ENCODE measurements at places on chromosomes 16 and 17.

GRCh38 chr17:29100296-29100695 lies 57.4 kb downstream of the PIPOX start:
- no peak for DNase-seq

DNA sequence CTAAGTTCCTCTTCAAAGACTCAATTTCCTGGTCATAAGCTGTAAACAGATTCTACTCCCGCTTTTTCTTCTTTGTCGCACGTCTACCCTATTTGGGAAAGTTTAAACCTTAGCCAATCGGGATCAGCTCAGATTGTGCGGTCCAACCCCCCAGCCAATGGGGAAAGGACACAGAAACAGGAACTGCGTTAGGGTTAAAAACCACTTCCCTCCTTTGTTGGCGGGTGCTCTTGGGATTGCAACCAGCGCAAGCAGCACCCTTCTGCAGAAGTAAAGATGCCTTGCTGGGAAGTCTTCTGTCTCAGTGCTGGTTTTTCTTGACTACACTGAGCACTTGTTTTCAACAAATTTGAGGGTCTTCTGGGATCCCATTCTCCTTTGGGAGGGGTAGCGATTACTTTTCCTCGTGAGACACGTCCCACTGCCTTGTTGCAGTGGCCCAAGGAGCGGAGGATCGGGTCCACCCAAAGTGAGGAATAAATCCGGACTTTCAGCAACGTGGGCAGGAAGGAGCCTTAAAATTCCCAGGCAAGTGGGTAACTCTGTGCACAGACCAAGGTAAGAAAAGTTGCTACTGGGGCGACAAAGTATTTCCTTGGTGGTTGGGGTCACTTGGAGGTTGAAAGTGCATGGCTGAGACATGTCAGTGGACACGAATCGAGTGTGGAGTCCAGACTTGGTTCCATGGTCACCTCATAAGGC lies 1.0 kb upstream of the YPEL3 start:
- DNase-seq, result no peak

- DNase-seq, result no peak
These were observed 44.3 kb upstream of the CHMP6 start for GRCh38 chr17:80947200-80947940.

GRCh38 chr17:81923302-81924260 lies 4.0 kb downstream of the MAFG start:
- no peak for DNase-seq

DNA sequence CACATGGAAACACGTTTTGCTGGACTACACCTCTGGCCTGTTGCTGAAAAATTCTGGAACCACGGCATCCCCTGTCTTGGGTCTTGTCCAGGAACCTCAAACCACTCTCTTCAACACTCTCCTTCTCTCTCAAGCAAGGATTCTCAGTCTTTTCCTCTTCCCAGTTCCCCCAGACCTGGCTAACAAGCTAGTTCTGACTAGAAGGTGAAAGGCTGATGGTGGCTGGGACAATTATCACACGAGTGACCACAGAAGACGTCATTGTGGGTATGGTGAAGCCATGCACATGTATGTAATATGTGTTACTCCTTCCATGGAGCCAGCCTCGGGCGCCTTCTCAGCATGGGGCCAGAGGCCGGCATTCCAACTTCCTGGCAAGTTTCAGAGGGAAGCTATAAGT lies 123.0 kb downstream of the CDYL2 start:
- DNase-seq, result no peak

DNA sequence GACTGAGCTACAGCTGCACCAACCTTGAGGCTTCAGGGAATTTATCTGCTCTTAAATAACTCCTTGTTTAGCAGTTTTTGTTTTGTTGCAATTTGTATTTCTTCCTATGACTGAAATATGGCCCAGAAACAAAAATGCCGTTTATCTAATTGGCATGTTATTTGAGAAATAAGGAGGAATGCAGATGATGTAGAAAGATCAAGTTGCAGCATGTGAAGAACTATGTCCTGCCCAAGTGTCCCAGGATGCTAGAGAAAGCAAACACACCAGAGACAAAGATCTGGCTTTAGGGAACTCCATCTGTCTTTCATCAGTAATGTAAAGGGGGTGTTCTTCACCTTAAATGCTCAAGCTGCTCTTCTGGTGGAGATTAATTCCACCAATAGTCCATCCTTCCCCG lies 29.7 kb downstream of the USP31 start:
- no peak for DNase-seq

- DNase-seq, result no peak
These were observed 15.6 kb downstream of the RFWD3 start for GRCh38 chr16:74650966-74651567.

DNA sequence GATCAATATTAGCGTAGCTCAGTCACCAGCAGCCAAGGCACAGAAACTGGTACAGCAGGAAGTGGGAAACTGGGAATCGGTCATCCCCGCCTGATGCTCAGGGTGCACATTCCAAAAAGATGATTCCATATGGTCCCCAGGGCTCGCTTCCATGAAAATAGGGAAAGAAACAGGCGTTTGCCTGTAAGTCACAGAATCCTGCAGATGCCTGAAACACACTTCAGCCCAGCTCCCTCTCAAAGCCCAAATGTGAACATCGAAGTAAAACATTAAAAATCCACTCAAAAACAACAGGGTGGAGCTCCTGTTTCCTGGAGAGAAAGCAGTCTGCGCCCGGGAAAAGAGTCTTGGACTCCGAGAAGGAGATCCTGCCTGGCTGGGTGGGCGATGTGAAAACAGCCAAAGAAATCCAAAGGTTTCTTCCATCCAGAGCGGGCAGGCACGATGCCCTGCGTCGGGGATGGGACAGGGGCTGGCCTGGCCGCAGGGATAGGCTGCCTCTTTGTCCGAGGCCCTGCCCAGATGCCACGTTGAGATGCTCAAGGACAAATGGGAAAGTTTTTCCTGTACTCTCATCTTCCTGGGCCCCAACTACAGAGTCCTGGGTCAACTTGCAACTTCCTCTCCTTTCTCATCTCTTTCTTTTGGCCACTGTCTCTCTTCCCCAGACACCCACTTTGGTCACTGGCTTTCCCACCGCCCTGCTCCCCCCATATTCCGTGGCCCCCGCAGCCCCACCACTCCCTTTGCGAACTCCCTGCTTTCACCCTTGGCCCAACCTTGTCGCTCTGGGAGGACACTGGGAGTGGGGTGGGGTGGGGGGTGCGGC lies 743 bp downstream of the WIPI1 start:
- DNase-seq, result no peak

- DNase-seq, result no peak
These were observed 7.7 kb downstream of the CCL16 start for GRCh38 chr17:35973333-35974260.

- DNase-seq, result no peak
These were observed 12.8 kb upstream of the TNS4 start for GRCh38 chr17:40514013-40514875.

DNA sequence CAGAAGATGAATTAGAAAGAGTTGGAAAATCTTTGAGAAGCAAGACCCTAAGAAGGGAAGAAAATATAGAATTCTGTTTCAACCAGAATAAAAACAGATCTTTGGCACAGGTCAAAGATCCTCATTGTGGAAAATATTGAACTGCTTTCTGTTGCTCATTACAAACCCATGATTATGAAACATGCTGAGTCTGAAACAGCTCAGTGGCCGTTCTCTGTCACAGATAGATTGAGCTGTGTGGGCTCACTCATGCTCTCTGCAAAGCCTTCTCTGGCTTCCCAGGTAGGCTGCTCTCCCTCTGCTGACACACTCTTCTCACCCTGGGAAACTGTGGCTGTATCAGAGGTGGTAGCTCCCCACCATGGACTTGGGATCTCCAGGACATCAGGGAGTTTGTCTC lies 3.4 kb upstream of the KRT38 start:
- no peak for DNase-seq

DNA sequence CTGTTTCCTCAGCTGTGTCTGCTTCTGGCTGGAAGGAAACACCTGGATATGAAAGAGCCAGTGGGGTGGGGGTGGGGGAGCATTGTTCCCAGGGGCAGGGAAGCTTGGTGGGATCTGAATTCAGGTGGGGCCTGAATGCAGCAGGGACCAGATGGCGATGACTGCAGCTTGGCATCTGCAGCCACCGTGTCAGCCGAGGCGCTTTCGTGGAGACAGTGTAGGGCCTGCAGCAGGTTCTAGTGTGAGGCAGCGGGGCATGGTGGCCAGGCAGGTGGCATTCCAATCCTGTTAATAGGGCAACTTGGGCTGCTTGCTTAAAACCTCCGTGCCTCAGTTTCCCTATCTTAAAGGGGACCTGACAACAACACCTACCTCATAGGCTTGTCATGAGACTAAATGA lies 1.7 kb downstream of the PIK3R6 start:
- no peak for DNase-seq

DNA sequence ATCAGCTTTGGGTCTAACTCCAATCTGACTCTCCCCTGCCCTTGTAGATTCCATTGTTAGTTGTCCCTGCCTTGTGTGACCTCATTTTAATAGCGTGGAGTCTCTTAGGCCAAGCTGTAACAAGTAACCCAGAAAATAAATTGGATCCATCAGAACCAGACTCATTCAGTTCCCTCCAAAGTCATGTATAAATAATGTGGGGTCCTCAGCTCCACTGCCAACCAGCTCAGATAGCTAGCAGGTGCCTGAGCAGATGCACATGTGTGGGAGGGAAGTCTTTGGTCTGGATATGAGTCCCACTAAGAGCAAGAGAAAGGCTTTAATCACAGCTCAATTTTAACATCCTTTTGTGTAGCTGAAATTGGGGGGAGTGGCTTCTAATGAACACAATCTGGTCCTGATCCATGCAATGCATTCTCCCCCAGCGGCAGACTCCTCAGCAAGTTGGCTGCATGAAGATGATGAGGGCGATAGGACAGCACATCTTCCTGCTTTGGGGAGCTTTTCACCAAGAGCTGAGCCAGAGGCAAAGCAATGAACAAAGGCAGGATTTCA lies 151.6 kb downstream of the ABCC12 start:
- no peak for DNase-seq

DNA sequence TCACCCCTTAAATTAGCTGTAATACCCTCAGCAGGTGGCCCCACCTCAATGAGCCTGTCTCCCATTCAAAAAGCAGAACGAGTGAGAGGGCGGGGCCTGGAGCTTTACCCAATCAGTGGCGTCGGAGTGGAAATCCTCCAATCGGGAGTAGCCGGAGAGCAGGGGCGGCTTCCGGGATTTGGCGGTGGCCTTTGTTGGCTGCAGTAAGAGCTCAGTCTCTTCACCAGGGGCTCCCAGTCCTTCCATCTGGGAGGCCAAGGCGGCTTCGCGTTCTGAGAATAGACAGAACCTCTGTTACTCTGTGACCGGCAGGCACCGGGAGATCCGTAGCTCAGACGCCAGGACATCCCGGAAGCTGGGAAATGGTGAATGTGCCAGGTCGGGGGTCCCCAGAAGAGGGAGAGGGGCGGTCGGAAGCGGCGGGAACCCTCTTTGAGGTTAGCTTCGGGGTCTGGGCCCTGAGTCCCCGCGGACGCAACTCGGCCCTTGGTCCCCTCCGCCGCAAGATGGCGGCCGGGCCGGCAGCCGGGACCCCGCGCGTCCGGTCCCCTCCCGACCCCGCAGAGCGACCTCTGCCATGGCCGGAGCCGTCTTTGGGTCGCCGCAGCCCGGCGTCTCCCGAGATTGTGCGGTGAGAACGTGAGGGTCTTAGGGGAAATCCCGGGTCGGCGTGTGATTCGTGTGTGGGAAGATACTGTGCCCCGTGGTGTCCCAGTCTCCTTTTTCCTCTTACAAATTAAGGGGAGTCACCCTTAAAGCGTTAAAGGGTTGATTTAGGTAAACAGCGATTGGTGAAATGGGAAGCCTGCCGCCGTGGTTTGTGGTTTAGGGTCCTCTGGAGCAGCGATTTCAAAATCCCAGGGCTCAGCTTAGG lies 160.3 kb upstream of the ZNF267 start:
- peak; percentile 84 for DNase-seq

- DNase-seq, result no peak
These were observed 8.6 kb downstream of the UTP4 start for GRCh38 chr16:69141014-69141413.

GRCh38 chr17:83179374-83179773 lies 100.0 kb downstream of the METRNL start:
- no peak for DNase-seq

DNA sequence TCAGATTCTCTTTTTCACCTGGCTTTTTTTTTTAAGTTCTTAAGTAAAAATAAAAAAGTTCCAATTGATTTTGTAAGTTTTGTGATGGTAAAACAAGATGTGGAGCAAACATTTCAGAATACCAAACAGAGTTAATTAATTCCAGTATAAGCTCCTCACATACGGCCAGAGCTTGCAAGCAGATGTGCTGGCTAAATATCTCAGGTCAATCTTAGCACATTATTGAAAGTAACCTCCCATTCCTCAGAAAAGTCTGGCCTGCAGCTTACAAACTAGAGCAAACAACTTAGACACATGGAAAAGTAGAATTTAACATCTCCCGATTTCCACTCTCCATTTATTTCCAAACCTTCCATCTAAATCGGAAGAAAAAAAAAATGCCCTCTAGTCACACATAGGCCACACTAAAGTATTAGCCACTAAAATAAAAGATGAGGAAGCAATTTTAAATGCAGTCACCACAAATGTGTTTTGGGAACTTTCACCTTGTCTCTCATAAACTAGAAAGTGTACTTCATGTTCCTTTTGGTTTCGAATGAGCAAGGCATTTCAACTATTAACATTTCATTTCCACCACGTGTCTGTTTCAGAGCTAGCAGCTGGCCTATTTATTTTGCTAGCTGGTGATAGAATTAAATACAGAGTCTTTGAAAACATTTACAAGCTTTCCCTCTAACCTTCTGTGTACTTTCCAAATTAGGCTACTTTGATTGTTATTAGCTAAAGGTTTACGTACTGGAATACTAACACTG lies 143.3 kb downstream of the STX8 start:
- no peak for DNase-seq

DNA sequence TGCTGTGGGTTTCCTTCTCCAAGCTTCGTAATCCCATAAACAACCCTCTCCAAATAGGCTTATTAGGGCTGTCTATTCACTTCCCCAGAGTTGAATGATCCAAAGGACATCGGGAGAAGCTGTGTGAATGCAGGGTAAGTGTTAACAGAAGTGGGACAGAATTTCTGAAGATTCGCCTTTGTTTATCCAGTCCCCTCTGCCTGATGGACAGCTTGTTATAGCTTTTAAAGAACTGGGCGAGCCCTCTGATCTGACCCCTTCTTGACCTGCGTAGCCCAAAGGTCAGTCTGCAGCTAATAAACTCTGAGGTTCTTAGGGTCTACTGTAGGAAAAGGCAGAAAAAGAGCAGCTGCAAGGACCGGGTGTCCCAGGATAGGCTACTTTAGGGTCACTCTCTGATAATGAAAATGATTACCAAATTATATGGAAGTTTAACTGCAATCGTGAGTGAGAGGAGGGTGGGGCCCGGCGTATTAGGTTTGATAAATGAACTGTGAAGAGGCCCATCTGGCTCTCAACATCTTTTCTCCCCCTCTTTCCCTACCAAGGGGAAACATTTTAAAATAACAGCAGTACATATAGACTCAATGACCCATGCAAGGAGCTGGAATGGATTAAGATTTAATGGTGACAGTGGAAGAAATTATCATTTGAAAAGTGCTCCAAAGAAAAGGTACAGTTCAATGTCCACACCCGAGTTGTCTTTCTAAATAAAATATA lies 233.4 kb downstream of the FTO start:
- no peak for DNase-seq

- DNase-seq, result no peak
These were observed 44.0 kb upstream of the MEAK7 start for GRCh38 chr16:84548508-84548907.

- DNase-seq, result no peak
These were observed 5.3 kb upstream of the MYO1C start for GRCh38 chr17:1497831-1498230.

GRCh38 chr16:4612474-4612931 lies 2.2 kb downstream of the UBALD1 start:
- no peak for DNase-seq

Data from activated CD4-positive, alpha-beta T cell treated with anti-CD3 and anti-CD28 coated beads for 1 hour (primary cell).